Midbrain (tissue), 1 donor: ENCODE measurements at places on chromosomes 3 and 15.

DNA sequence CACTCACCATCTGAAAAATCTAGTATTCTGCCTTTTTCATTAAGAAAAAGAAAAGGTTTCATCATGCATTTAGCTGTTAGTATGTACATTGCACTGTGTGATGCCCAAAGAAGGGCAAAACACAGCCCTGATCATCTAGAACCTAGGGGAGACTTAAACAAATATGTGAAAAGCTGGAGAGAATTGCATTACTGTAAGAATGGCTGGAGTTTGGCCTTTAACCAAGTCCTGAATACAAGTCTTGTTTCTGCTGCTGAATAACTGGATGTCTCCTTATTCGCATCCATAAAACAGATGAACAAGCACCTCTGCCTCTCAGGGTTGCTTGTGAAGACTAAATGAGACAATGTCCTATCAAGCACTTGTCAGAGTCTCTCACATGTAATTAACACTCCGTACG lies 233.4 kb upstream of the LRTM1 start:
- DNase-seq, result no peak

DNA sequence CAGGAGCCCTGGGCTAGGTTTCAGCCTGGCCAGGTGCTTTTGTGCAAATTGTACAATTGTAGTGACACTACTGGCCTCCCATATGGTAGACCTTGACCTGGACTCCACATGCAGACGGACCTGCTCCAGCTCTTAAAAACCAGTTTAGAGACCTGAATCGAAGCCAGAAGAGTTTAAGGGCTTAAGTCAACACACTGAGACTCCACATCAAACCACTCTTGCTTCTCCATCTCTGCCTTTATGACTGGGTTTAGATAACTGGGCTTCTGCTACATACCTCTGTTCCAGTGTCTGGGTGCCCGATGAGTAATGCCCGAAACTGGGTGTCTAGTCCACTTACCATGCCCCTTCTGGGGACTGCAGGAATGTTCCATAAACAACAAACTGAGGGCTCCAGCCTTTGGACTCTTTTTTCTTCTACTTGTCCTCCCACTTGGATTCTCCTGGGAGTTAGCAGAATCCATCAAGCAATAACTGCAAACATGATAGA lies 32.8 kb downstream of the TMEM212 start:
- DNase-seq, result no peak

DNA sequence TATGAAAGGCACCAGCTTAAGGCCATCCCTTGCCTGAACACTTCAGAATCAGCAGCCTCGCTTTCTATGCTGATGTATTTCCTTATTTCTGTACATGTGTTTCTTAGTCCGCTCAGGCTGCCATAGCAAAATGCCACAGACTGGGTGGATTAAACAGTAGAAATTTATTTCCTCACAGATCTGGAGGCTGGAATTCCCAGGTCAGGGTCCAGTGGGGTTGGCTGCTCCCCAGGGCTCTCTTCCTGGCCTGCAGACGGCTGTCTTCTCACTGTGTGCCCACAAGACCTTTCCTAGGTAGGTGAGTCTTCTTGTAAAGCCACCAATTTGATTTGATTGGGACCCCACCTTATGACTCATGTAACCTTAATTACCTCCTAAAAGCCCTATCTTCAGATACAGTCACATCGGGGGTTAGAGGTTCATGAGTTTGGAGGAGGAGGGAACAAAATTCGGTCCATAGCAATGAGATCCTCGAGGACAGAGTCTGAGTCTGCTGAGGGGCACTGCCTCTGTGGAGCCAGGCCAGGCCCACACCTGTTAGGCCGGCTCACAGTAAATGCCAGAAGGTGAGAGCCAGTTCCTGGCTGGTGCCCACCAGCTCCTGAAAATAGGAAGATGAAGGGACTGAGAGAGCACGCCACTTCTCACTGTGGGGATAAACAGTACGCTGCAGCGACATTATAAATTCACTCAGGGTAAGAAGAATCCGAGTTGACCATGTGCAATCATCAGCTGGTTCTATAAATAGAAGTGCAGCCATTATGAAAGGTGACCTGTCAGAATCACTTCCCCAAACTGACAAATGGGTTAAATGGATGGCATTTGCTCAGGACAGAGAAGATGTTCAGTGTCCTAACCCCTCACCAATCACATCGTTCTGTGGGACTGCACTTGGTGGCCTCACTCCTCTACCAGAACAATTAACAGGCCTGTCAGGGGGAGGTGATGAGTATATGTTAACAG lies 41.1 kb downstream of the CTXND1 start:
- DNase-seq, result no peak

- no peak for DNase-seq
These were observed 64.4 kb upstream of the SNRPA1 start for GRCh38 chr15:101359365-101359947.

- DNase-seq, result no peak
These were observed 48.5 kb downstream of the HERC2 start for GRCh38 chr15:28273468-28273867.

- DNase-seq, result no peak
These were observed 40.4 kb downstream of the DPH3 start for GRCh38 chr3:16224325-16224724.
